ENCODE measurements at places on chromosomes 12 and 14. TPM values are rescaled to one million over a fixed set of nuclear protein-coding genes. Genes with fewer than 3 reads are reported as not detected.
A peak's percentile ranks its signal among the peaks of the same experiment; 100 is the strongest.

GRCh38 chr14:90866833-90867232 lies 50.6 kb upstream of the TTC7B start:
- no peak for DNase-seq

- no peak for DNase-seq
Measured at GRCh38 chr14:103213331-103213730, 90.1 kb downstream of the TNFAIP2 start.

DNA sequence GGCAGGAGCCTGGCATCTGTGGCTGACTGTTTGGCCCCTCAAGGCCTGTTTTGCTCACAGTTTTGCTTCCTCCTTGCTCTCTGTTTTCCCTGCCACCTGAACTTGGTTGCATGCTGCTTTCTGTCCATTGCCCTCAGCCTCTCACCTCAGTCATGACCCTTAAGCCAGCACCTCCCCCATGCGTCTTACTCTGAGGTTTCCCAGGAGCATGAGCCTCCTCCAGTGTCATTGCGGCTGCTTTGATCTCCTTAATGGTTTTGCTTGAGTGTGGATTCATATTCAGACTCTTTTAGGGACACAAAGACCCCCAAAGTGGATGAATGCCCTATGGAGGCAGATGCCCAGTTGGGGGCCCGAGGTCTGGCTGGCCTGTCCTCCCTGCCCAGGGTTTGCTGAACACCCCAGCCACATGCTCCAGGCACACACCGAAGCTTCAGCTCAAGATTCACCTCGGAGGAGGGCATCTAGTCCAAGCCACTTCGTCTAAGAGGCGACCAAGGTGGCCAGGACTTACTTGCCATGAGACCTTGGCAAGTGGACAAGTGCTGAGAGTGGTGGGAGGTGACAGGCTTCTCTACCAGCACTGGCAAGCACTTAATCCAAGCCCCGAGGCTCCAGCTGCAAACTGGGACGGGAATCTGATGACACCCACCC lies 95.4 kb upstream of the DIO3 start:
- DNase-seq = no peak

CFL2 gene
- polyA plus RNA-seq = 61.8 TPM

GRCh38 chr14:79614448-79614847 lies 596.9 kb downstream of the DIO2 start:
- no peak for DNase-seq

DNA sequence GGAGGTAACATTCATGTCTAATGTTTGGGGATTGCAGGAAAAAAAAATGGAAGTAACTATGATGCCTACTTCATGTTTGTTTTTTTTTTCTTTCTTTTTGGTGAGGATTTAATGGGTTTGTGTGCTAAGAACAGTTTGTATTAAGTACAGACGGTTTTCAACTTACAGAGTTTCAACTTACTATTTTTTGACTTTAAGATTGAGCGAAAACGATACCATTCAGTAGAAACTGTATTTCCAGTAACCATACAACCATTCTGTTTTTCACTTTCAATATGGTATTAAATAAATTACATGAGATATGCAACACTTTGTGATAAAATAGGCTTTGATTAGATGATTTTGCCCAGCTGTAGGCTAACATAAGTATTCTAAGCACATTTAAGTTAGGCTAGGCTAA lies 10.4 kb downstream of the TECPR2 start:
- no peak for DNase-seq

DNA sequence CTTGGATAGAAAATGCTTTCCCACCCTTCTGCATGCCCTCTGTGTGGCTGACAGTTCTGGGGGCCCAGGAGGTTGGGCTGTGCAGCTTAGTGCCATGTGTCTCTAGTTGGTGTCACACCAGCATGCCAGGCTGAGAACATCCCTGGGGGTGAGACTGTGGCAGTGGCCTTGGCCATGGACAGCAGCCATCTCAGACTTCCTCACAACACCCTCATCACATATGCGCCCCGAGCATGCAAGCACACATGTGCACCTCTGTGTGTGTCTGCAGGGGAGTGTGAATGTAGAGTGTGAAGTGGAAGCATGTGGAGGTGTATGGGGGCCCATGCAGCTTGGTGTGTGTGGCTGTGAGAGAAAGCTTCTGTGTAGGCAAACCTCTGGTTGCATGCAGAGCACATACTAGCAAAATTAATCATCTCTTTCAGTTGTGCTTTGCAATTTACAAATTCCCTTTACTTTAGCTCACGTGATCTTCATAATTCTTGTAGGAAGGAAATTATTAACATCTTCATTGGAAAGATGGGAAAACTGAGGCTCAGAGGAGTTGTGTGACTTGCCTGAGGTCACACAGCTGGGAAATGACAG lies 8.4 kb downstream of the ASIC1 start:
- no peak for DNase-seq

JAG2 gene
- 8.7 TPM for polyA plus RNA-seq

DNA sequence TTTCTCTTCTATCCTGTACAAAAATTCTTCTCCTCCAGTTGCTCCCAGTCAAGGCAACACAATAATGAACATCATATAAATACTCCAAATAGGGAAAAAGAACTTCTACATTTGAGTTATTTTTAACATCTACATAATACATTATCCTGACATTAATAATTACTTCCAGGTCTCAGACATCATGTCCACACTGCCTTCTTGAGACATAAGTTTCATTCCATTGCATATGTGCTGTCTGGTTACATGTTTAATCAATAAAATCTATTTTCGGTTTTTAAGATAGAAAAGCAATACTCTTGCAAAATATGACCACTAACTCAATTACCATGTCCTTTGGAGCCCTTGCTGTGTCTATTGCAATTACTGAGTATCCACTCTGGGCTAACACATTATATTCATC lies 881.9 kb downstream of the GALC start:
- DNase-seq = no peak

GRCh38 chr12:120787889-120788288 lies 62.3 kb downstream of the ACADS start:
- no peak for DNase-seq

NOXRED1 gene
- polyA plus RNA-seq = 4.5 TPM

GRCh38 chr14:75811872-75812499 lies 150.9 kb downstream of the TTLL5 start:
- DNase-seq = peak; percentile 16

CLEC4C gene
- polyA plus RNA-seq = not detected

DNA sequence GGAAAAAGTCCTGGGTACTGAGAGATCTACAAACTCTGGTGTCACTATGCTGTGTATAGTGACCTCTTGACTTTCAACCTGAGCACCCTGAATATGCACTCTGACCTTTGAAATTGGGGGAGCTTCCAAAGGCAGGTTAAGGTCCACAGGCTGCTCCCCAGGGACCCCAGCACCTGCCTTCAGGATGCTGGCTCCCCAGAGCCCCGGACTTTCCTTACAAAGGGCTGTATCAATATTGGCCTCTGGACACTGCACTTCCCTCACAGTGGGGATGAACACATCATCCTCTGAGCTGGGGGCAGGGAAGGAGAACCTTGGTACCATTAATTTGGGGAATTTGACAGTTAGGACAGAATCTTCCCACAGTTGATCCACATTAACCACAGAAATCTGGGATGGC lies 14.3 kb downstream of the PLD4 start:
- no peak for DNase-seq

MYRFL gene
- polyA plus RNA-seq = 4.0 TPM

DNA sequence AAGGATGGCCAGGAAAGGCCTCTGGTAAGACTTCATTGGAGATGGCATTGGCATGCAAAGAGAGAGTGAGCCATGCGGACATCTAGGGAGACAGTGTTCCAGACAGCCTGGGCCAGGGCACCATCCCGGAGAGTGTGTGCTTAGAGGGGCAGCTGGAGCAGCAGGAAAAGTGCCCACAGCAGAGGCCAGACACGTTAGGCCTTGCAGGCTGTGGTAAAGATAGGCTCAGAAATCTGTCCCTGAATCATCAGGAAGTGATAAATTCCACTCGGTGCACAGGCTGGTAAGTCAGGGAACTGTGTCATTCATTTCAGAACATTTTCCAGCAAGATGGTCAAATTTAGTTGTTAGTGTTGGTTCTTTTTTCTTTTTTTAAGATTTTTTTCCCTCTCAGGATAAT lies 8.8 kb downstream of the GALNT16 start:
- DNase-seq = no peak

SPRYD4 gene
- polyA plus RNA-seq = 7.8 TPM

- DNase-seq = no peak
Measured at GRCh38 chr12:98402091-98402490, 113.3 kb upstream of the TMPO start.

CLEC6A gene
- polyA plus RNA-seq = 0.18 TPM

C12orf60 gene
- 4.1 TPM for polyA plus RNA-seq

DNA sequence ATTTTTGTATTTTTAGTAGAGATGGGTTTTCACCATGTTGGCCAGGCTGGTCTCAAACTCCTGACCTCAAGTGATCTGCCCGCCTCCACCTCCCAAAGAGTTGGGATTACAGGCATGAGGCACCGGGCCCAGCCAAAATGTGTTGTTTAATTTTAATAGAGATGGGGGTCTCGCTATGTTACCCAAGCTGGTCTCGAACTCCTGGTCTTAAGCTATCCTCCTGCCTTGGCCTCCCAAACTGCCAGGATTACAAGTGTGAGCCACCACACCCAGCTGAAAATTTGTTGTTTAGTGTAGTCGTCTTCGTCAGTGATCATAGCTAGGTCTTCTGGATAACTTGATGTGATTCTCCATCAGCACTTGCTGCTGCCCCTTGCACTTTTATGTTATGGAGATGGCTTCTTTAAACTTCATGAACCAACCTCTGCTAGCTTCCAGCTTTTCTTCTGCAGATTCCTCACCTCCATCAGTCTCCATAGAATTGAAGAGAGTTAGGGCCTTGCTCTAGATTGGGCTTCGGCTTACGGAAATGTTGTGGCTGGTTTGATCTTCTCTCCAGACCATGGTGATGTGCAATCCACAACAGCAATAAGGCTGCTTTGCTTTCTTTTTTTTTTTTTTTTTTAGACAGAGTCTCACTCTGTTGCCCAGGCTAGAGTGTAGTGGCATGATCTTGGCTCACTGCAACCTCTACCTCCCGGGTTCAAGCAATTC lies 13.0 kb downstream of the ISCU start:
- DNase-seq = no peak

SMCO3 gene
- 2.2 TPM for polyA plus RNA-seq

GLIPR1 gene
- polyA plus RNA-seq = 16.3 TPM

GRCh38 chr12:69329669-69330428 lies 18.3 kb upstream of the LYZ start:
- DNase-seq = no peak

GRCh38 chr12:25743679-25744215 lies 190.7 kb upstream of the LMNTD1 start:
- no peak for DNase-seq

DIO3 gene
- 0.21 TPM for polyA plus RNA-seq

CD163 gene
- polyA plus RNA-seq = 12.6 TPM

GRCh38 chr12:67484791-67485480 lies 163.6 kb upstream of the DYRK2 start:
- no peak for DNase-seq

SLC6A15 gene
- 0.37 TPM for polyA plus RNA-seq

KRT2 gene
- not detected for polyA plus RNA-seq

- no peak for DNase-seq
Measured at GRCh38 chr12:66862356-66862985, 183.6 kb upstream of the GRIP1 start.

Data from renal pelvis (tissue), 12 donors.